LoVo (cell line): ENCODE measurements at places on chromosomes 7 and 10.

GRCh38 chr10:963655-964054 is 24.6 kb upstream of the GTPBP4 start:
- no peak for DNase-seq

DNA sequence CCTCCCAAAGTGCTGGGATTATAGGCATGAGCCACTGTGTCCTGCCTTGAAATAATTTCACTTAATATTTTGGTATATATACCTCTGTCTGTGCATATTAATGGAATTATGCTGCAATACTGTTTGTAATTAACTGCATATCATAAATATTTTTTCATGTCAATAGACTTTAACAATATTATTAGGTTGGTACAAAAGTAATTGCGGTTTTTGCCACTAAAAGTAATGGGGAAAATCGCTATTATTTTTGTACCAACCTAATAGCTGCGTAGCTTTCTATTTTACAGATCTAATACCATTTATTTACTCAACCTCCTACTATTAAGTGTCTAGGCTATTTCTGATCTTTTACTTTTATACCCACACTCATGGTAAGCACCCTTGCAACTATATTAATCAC is 3.9 kb upstream of the PDE6C start:
- no peak for DNase-seq

- DNase-seq = no peak
Observed at GRCh38 chr10:87598700-87599099, 61.0 kb upstream of the PAPSS2 start.

GRCh38 chr10:74925708-74926107 is 99.3 kb downstream of the KAT6B start:
- no peak for DNase-seq

DNA sequence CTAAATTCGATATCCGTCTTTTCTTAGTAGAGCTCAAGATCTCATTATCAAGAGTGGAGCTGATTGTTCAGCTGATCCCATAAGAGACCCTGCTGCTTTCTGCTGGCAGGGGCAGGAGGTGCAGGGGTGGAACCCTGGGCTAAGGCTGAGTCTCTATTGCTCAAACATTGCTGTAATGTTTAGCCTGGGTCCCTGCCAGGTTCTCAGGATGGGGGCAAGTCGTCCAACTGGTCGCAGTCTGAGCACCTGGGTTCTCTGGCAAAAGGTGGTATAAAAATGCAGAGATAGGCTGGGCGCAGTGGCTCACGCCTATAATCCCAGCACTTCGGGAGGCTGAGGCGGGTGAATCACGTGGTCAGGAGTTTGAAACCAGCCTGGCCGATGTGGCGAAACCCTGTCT is 62.0 kb upstream of the NRBF2 start:
- DNase-seq = no peak

- DNase-seq = no peak
Observed at GRCh38 chr7:2811476-2812113, 32.5 kb downstream of the GNA12 start.

GRCh38 chr10:109823196-109823595 is 100.1 kb downstream of the XPNPEP1 start:
- no peak for DNase-seq

DNA sequence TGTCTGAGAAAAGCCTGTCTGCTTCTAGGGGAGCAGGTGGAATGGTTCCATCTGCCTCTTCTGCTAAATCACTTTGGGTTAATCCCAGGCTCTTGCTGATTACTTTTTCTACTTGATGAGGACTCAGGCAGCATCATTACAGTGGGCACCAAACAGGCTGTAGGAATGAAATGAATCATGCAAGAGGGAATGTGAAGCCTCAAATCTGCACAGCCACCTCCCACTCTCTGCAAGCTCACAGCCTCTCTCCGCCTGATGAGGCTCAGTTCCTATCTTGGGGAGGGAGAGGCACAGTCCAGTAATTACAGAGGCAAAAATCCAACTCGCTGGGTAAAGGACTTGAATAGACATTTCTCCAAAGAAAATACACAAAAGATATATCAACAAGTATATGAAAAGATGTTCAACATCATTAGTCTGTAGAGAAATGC is 34.0 kb downstream of the HSPA12A start:
- DNase-seq = no peak

GRCh38 chr10:17025444-17026295 is 103.9 kb downstream of the CUBN start:
- DNase-seq = no peak

DNA sequence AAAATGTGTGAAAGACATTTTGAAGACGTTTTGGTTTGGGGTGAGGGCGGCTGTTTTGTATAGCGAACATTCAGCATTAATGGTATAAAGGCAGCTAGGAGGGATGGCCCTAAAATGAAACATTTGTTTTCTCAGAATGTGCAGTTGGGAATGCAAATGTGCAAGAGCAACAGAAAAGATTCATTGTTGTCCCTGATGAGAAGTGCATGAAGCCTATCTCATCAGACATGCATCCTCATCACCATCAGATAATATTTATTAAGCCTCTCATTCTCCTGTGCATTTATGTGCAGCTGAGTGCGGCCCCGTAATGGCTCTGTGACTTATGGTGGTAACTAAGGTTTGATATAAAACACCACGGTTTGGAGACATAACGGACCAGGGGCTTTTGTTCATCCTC is 199.5 kb downstream of the GFRA1 start:
- DNase-seq = no peak

GRCh38 chr7:83366629-83367028 is 203.9 kb upstream of the PCLO start:
- no peak for DNase-seq

GRCh38 chr7:120684463-120684862 is 173.5 kb downstream of the TSPAN12 start:
- no peak for DNase-seq

DNA sequence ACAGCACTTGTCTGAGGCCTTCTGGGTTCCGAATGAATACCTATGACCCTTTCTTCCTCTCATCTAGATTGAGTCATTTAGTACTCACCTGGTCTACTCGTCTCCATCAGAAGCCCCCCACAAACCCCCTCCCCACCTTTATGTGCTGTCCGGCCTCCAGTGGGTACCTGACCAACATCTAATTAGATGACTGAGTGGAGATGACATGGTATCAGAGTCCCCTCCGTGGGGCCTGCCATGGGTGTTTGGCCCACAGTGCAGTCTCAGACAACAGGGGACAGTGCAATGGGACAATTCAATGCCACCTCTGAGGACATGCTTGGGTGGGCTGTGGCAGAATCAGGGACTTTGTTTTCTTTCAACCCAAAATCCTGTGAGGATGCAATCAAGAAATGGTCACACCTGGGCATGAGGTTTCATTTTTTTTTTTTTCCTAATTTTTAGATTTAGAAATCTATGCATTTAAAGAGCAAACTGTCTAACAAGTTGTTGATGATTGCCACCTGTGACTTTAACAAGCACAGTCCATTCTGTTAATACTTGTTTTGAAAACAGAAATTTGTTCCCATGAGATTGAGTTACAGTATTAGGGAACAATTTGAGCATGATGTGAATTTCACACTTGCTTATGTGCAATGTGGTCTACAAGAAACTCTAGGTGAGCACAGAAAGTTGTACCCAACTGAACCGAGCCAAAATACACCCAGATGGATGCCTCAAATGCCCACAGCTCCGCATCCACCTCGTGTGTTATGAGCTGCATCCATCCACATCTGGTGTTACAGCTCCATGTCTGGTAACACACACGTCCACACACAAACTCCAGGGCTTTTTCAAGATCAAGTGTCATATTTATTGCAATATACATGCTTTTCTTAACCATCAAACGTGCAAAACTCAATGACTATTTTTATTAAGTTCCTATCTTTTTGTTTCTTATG is 27.5 kb downstream of the GPRIN2 start:
- no peak for DNase-seq

GRCh38 chr10:43308986-43309385 is 42.1 kb upstream of the RASGEF1A start:
- no peak for DNase-seq

DNA sequence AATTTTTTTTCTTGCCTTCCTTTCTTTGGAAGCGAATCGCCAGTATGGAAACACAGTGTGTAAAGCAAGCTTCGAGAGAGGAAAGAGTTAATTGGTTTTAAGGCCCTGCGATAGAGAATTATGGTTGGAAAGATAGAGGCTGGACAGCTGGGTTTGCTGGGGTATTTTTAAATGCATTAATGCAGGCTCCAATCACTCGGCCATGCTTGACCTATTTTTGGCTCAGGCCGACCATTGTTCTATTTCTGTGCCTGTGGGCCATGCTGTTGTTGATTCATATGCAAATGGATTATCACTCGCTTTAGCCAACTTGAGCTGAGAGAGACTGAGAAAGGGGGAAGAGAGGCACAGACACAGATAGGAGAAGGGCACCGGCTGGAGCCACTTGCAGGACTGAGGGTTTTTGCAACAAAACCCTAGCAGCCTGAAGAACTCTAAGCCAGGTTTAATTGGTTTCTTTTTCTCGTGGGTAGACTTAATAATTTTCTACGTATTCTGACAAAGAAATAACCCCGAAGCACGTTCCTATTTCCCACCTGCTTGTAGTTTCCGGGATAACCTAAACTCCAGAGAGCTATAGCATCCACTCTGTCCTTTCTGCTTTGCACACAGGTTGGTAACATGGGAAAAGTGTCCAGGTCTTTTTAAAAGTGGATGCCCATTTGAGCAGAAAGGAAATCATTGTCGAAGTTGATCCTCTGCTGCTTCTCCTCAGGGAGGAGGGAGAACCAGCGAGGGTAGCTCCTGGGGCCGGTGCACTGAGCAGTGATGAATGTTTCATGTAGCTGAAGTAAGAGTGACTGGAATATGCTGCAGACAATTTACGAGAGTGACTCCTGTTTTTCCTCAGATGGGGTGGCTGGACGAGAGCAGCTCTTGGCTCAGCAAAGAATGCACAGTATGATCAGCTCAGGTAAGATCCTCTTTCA is at the start of gene HDAC9:
TSS of gene HDAC9 (plus strand) at position 338 of the 929 bp plus-strand sequence. CDS start at position 892, 554 bp downstream.
- no peak for DNase-seq

DNA sequence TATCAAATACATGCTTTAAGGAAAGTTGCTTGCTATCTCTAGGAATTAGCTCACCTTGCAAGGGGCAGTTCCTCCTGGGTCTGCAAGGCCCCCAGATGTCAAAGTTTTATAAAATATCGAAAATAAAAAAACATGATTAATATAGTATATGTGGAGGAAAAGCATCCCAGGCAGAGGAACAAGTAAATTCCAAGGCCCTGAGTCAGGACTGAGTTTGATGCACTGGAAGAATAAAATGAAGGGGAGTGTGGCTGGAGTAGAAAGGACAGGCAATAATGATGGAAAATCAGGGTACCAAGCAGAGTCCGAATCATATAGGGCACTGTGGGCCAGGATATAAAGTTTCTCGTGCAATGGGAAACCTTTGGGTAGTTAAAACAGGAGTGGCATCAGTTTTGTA is 112.4 kb upstream of the EEPD1 start:
- DNase-seq = no peak

- no peak for DNase-seq
Observed at GRCh38 chr7:87877366-87878040, 1.2 kb downstream of the DBF4 start.

DNA sequence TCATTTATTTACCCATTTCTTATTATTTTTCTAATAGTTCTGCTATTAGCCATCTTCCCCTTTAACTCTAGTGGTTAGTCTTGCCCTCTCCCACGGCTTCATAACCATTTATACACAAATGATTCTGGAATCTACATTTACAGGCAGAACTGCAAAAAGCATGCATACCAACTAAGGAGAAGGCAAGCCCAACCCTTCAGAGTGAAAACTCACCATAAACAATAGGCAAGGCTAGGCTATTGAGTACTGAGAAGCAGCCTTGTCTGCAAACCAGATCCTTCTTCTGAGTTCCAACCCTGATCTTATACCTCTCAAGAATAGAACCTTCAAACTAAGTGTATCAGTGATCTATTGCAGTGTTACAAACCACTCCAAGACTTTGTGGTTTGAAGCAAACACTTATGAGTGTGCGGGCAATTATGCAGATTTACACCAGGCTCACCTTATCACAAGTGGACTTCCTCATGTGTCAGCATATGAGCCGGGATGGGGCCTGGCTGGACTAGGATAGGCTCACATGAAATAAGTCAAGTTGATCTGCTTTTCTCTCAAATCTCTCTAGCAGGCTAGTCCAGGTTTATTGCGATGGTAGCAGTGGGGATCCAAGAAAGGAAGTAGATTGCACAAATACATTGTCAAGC is 896.9 kb upstream of the PHF14 start:
- no peak for DNase-seq

DNA sequence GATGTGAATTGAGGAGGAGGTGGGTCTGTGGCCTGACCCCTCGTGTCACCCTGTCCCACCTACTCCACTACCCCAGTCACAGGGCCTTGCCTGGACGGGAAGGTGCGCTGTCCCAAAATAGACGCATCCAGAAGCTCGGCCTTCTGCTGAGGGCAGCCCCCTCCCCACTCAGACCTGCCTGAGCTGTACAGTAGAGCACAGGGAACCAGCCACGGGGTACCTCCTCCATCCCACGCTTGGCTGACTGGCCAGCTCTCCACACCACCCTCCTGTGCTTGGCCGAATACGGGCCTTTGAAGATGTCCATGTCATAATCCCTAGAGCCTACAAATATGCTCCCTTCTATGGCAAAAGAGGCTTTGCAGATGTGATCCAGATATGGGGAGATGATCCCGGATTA is 88.3 kb downstream of the CHST15 start:
- DNase-seq = no peak

GRCh38 chr7:20439416-20440185 is 108.9 kb downstream of the ITGB8 start:
- DNase-seq = no peak

- DNase-seq = no peak
Observed at GRCh38 chr7:100570954-100571828, 2.5 kb downstream of the SAP25 start.

- peak; percentile 36 for DNase-seq
Observed at GRCh38 chr10:92387289-92387940, 96.4 kb downstream of the MARCHF5 start.

- peak; percentile 54 for DNase-seq
Observed at GRCh38 chr7:157136372-157136771, 2.4 kb upstream of the UBE3C start.

DNA sequence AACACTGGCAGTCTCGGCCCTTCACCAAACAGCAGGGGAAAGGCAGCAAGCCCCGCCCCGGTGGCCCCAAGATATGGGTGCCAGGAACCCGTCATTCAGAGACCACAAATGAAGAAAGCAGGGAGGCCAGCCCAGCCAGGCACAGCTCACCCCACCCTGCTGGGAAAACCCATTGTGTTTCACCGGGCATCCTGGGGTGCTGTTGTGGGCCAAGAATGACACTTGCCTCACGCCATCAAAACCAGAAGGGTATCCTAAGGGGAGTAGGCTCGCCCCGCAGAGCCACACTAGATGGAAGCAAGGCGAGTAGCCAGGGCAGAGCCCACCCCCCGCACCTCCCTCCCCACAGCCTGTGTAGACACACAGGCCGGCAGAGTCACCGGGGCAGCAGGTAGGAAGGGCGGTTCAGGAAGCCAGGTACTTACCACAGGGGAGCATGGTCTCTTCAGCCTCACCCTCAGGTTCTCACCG is 72.5 kb upstream of the KCNMA1 start:
- no peak for DNase-seq
